GM04504 (cell line): ENCODE measurements at places on chromosomes 13 and 19.

GRCh38 chr19:3664879-3665642 lies 35.2 kb downstream of the PIP5K1C start:
- DNase-seq: no peak

GRCh38 chr19:18929311-18929710 lies 9.8 kb downstream of the DDX49 start:
- no peak for DNase-seq

GRCh38 chr13:31675440-31675953 lies 63.8 kb upstream of the RXFP2 start:
- DNase-seq: no peak

DNA sequence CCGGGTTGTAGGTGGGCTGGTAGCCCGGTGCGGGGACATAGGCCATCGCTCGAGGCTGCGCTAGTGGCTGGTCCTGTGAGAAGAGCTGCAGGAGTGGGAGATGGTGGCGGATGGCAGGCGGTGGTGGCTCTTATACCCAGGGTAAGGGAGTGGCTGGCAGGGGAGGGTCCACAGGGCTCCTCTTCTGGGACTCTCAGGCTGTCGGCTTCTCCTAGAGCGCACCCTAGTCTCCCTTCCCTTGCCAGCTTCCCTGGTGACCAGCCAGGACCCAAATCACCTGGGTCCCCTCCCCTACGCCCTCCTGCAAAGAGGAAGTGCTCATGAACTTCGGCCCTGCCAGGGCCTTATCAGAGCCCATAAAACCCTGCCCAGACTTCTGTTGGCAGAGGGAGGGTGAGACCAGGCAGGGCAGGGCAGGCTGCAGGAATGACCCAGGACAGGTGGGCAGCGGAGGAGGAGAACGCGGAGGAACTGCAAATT lies at the start of gene LGALS4:
TSS of gene LGALS4 (minus strand) at position 105 of the 480 bp plus-strand sequence. CDS start at position 46, 59 bp downstream.
- DNase-seq: no peak

DNA sequence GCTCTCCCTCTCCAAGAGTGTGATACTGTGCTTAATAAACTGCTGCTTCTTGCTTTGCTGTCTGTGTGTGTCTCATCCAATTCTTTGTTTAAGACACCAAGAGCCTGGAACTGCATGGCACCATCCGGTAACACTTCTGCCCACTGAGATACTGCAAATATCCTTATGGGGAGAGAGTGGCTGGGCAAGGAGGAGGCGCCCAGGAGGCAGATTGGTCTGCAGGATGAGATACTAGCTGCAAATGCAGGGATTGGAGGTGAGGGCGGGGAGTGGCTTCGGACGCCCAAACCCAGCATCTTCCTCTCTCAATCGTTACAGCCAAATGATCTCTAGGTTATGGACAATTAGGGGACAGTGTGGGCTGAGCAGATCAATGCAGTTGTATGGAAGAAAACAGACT lies 1.7 kb upstream of the SIGLEC7 start:
- no peak for DNase-seq

GRCh38 chr13:51524829-51525566 lies 59.3 kb upstream of the WDFY2 start:
- DNase-seq: no peak

DNA sequence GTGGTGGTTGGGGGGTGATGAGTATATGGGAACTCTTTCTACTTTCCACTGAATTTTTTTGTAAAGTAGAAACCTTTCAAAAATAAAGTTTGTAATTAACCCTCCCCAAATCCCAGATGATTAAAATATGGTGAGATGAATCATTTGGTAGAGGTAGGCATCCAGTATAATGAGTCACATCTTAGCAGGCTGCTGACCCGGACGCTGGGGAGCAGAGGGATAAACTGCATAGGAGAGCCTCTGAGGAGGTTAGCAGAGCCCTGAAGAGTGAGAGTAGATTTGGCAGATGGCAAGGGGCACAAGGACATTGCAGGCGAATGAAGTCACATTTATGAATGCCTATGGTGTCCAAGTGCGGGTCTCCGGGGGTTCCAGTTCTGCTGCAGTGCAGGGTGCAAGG lies 293.8 kb downstream of the FGF9 start:
- no peak for DNase-seq

DNA sequence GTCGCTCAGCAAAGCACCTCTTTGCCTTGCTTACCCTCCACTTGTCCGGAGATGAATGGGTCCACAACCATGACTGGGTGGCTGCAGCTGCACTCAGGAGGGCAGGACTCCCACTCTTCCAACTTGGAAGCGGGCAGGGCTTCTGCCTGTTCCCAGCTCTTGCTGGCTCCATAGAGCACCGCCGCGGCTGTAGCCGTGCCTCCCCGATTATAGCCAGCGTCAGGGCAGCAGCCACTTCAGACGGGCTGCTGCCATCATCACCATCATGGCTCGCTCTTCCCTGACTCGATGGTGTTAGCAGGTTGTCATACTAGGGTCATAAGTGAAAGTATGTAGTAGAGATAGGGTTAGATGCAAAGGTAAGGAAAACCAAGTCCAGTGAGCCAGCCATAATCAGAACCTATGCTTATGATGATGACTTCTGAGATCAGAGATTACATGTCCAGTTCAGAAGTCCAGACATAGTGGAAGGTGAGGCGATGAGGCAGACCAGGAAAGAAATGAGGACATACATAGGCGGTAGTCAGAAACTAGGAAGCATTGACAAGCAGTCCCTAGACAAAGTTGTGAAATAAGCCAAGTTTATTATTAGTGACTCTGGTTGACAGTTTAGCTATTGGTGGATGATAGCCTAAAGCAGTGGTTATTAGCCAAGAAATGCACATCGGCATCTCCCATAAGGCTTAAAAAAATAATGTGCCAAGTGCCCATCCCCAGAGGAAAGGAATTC lies 4.4 kb upstream of the INTS6 start:
- no peak for DNase-seq

DNA sequence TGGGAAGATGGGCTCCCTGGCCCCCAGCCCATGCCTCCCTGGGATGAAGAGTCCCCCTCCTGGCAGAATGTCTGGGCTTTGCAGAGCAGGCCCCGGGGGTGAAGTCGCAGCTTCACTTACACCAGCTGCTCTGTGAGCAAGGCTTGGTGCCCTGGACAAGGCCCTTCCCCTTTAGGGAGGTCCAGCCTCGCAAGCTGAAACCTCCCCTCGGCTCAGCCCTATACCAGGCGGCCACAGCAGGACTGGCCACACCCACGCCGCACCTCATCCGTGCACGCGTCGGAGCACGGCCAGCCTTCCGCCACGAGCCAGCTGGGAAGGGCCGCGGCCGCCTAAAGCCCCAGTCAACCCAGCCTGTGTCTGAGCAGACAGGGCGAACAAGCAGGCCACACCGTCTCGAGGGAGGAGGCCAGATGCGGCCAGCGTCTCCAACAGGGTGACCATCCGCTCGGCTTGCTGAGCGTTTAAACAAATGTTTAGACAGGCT lies 83.2 kb upstream of the MCF2L start:
- peak; percentile 64 for DNase-seq

DNA sequence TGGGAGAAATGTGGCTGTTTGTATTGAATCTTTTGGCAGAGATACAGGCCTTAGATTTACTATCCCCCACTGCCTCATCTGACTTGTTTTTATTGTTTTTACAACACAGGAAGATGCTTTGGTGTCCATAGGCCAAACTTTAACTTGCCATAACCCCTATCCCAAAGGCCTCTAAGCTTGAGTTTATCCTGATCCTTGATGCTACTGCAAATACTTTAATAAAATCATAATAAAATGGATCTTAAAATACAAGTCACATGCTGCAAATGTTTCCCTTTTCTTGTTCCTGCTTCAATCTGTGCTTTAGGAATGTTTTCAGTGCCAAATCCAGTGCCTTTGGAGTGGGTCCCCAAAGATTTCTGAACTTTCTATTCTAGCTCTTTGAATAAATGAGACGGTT lies 770.6 kb downstream of the DACH1 start:
- no peak for DNase-seq

GRCh38 chr19:1266916-1267476 lies 2.1 kb upstream of the CIRBP start:
- DNase-seq: no peak

DNA sequence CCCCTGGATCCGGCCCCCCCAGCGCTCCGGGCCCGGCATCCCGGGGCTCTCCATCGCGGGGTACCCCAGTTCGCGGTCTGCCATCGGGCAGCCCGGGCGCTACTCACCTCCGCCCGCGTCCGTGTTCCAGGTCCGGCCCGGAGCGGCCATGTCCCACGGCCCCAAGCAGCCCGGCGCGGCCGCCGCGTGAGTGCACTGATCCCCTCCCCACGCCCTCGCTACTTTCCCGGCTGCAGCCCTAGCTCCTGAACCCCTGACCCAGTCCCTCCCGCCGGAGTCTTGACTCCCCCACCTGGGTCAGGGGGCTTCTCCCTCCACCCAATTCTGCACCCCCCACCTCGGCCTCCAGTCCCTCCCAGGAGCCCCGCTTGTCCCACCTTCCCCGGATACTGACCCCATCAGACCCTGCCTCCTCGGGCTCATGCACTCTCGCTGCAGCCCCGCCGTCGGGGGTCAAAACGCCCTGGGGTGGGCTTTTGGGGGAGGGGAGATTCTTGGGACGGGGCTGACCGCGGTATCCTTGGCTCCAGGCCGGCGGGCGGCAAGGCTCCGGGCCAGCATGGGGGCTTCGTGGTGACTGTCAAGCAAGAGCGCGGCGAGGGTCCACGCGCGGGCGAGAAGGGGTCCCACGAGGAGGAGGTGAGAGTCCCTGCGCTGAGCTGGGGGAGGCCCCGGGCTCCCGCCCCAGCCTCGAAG lies 566 bp downstream of the HMG20B start:
- no peak for DNase-seq

GRCh38 chr13:79385694-79386093 lies 20.4 kb downstream of the RBM26 start:
- no peak for DNase-seq

DNA sequence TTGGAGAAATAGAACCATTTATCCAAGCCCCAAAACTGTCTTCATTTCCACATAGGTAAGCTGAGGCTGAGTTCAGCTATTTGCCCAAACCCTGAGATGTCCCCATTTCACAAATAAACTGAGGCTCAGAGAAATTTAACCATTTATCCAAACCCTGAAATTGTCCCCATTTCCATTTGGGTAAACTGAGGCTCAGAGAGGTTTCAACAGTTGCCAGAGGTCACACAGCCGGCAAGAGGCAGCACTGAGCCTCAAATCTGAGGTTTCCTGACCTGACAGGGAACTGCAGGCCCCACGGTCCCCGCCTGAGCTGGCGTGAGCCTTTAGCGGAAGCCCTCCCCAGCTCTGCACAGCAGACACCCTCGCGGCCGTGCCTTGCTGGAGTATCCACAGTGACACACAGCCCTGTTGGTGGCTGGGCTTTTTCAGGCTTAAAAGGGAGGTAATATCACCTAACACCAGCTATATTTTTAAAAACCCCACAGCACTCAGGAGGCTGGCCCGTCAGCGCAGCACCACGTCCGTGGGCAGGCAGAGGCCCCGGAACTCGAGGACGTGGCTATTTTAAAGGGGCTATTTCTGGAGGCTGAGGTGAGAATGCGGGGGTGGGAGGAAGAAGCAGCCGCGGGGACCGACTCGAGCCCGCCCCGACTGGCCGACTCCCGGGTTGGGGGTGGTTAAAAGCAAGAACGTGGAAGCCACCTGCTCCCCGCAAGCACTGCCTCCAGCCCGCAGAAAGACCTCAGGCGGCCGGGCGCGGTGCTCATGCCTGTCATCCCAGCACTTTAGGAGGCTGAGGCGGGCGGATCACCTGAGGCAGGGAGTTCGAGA lies 18.5 kb downstream of the PTPRS start:
- DNase-seq: no peak

DNA sequence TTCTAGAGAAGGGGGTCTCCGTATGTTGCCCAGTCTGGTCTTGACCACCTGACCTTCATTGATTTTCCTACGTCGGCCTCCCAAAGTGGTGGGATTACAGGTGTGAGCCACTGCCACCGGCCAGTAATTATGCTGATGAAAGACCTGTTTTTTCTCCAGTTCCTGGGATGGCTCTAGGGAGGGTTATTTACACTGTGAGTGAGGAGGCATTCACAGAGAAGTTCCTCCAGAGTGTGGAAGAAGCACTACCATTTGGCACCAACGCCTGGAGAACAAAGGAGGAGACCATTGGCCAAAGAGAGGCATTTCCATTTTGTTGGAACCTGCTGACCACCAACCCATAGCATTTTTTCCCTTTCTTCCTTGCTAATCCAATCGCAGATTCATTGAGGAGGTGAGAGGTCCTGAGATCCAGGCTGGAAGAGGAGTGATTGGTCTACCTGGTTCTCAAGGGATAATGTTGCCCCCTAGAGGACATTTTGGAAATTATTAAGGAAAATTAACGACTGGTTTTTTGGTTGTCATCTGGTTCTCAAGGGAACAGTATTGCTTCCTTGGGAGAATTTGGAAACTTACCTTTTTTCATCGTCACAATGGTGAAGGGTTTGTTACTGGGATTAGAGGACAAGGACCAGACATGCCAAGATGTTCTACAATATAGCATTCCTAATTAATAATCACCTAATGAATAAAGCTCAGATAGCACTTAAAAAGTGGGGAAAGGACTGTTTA lies 5.5 kb upstream of the SAE1 start:
- no peak for DNase-seq

DNA sequence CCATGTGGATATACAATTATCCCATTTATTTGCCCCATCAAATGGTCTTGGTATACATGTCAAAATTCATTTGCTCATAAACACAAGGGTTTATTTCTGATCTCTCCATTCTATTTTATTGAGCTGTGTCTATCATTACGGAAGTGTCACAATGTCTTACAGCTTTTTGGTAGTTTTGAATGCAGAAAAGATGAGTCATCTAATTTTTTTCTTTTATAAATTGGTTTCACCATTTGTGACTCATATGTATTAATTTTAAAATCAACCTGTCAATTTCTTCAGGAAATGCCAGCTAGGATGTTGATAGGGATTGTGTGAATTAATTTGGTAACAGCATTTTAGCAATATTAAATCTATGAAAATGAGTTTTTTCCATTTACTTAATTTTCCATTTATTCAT lies 2549.4 kb downstream of the PCDH9 start:
- DNase-seq: no peak

DNA sequence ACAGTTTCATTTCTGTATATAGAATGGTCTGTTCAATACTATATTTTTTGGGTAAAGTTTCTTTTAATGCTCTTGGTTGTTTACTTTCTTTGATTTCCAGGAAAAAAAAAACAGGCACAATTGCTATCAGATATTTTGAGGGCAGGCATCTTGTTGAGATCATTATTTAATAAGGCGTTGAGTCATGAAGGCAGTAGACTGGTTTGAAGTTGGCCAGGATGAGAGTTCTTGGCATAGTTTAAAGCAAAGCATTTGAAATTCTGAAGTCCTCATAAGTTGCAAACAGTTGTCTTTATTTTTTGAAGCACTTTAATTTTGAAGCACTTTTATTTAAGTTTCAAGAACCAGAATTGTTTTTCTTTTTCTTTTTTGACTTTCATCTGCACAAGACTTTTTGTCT lies 2.6 kb upstream of the ZNF175 start:
- no peak for DNase-seq

DNA sequence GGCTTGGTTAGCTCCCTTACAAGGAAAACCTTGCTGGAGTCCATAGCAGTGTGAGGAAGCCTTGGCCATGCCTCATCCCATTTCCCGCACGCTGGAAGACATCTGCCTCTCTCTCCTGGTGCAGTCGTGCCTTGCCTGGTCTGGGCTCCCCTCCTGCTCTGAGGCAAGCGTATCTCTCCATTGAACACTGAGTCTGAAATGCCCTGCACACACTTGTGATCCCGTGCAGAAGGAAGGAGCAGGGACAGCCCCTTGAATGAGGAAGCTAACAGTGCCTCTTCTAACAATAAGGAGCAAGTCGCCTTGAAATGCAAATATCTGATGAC lies 407 bp upstream of the ZNF440 start:
- DNase-seq: no peak

GRCh38 chr13:94061301-94061700 lies 418.2 kb downstream of the DCT start:
- peak; percentile 65 for DNase-seq
